ENCODE measurements at places on chromosomes 5 and 9.

DNA sequence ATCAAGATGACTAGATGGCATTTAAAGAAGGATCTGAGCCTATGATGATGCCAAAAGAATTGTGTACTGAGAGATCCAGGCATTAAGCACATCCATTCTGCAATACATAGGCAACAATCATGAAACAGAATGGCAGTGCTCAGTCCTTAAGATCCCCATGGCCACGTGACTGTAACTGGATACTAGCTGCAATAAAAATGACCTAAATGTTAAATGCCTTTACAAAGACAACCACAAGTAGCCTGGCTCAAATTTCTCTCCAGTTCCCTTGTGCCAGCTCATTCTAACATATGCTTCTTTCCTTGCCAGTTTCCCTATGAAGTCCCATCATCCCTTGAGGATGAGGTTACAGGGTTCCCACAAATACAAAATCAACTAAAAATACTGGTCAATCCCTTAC lies 148.3 kb upstream of the GHR start:
- no peak for DNase-seq

GRCh38 chr9:113593682-113594281 lies 130.3 kb downstream of the RGS3 start:
- no peak for DNase-seq

DNA sequence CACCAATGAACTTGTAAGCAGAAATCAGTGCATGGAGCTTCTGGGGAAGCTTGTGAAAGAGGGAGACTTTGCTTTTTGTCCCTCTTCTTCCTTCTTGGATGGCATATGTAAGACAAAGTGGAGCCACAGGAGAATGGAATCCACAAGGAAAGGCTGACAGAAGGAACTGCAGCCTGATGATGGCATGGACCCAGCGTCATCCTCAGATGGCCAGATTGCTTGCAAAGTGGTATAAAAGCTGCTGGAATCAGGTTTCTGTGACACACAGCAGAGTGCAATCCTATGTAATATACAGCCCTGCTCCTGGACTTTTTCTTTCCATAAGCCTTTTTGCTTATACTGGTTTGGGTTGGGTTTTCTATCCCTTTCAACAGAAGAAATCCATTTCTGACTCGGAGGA lies 31.4 kb upstream of the SPARC start:
- no peak for DNase-seq

DNA sequence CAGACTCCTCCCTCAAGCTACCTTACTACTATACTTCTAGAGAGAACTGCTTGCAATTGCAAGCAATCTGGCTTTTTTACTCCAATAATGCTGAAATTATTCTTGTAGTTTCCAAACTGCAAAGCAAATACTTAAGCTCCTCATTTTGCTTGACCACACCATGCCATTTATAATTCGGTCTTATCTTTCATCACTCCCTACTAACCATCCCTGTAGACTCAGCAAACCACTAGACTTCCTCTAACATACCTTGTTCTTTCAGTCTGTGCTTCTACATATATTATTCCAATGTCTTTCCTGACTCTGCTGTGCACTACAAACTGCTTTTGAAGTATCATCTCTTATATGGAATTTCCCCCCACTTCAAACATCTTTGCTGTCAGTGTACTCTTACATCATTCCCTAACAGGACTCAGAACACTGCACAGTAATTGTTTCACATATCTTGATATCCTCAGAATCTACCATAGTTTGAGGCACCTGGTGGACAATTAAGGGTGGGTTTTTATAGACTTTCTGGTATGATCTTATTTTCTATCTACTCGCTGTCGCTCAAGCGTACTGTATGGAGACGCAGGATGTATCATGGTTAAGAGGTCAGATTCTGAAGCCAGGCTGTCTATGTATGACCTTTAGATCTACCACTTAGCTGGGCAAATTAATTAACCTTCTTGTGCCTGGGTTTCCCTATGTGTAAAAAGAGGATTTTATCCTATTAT lies 2.8 kb downstream of the IL6ST start:
- DNase-seq = no peak

DNA sequence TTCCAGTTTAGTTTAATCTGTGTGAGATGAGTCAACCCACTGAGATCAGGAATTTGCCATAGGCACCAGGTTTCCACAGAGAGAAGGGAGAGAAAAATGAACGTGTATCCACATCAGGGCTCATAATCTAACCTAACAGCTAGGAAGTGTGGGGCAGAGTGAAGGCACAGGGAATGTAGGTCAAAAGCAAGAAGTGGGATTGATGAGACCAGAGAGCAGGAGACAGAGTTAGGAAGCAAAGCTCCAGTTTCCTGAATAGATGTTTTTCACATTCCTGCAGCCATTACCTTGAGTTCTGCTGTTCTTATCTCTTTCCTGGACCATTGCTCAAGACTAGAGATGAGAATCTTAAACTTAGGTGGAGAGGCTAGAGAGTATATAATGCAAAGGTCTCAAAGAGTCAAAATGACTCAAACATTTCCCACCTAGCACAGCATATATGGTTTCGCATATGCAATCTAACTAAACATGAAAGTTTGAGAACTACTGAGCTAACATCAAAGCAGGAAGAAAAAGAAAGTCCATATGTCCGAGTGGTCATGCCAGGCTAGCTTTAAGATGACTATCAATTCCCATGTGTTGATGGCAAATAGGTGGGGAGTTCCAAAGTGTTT lies 41.1 kb upstream of the GNAQ start:
- DNase-seq = no peak

- no peak for DNase-seq
Measured at GRCh38 chr9:102047549-102047948, 309.1 kb upstream of the GRIN3A start.

- no peak for DNase-seq
Measured at GRCh38 chr5:128252756-128253155, 169.2 kb downstream of the SLC12A2 start.

DNA sequence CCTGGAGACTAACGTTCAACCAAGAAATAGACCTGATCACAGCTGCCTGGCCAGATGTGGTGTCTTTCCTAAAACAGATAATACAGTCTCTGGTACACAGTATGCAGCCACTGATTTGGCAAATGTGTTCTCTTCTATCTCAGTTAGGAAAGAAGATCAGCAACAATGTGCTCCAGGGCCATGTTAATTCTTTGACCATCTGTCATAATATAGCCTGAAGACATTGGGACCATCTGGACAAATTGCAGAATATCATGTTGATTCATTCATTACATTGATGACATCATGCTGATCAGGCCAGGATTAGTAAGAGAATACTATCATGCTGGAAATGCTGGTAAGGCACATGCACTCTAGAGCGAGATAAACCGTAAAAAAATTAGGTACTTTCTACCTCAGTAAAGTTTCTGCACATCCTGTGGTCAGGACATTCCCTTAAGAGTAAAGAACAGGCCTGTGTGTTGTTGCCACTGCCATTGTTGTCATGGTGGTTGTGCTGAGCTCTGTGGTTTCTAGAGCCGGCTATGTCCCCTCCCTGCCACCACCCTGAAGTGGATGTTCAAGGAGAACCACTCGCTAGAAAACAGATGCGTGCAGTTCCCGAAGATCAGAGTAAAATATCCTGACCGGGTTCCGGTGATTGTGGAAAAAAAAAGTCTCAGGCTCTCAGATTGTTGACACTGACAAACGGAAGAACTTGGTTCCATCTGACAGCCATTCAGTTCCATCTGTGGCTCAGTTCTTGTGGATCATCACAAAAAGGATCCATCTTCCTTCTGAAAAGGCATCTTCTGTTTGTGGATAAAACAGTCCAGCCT lies 6.4 kb upstream of the JMY start:
- no peak for DNase-seq

- no peak for DNase-seq
Measured at GRCh38 chr9:127437497-127438264, 13.5 kb downstream of the ZNF79 start.

DNA sequence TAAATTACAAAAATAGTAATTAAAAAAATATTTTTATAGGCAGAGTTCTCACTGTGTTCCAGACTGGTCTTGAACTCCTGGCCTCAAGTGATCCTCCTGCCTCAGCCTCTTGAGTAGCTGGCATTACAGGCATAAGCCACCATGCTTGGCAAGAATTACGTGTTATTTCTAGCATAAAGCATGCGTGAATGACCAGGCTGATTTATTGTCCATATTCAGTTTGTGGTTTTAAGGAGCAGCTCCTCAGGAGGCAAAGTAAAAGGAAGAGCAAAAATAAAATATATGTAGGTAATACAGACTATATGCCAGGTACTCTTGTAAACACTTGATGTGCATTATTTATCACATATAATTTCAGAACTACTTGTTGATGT lies 7.1 kb upstream of the CD180 start:
- no peak for DNase-seq

DNA sequence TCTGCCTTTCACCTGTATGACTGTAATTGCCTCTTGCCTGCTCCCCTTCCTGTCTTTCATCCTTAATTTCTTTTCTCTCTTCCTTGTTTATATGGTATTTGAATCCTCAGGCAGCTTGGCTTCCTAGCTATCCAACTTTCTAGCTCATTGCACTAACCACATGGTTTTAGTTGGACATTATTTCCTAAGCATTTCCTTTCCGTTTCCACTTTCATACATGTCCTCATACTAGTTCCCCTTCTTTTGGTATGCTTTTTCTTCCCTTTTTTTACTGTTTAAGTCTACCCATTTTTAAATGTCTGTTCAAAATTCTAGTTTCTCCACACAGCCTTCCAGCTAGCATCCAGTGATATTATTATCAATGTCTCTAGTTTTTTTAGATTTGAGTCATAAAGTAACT lies 6.6 kb downstream of the CWC27 start:
- DNase-seq = no peak

- DNase-seq = no peak
Measured at GRCh38 chr5:32143617-32144377, 30.3 kb downstream of the GOLPH3 start.

GRCh38 chr9:16475257-16475656 lies 395.2 kb downstream of the BNC2 start:
- DNase-seq = peak; percentile 25

DNA sequence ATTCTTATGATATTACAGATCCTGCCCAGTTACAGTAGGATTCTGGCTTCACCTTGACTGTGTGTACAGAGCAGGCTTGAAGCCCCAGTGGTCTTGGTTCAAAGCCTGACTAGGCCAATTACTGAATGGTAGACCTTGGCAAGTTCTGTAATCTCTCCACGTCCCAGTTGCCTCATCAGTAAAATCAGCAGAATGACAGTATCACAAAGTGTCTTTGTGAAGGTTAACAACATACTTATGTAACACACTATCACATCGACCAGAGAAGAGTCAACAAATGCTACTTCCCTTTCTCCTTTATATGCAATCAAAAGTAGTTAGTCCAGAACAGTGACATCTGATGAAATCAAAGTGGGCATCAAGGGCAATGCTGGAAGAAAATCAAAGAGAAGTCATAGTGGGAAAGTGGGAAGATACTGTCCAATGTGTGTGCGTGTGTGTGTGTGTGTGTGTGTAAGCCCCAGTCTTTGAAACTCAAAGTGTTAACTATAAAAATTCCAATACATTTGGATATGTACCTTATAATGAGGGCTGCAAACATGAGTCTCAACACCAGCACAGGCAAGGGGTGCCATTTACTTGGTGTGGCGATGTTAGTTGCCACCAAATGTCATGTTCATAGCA lies 93.5 kb upstream of the EGFLAM start:
- DNase-seq = no peak

DNA sequence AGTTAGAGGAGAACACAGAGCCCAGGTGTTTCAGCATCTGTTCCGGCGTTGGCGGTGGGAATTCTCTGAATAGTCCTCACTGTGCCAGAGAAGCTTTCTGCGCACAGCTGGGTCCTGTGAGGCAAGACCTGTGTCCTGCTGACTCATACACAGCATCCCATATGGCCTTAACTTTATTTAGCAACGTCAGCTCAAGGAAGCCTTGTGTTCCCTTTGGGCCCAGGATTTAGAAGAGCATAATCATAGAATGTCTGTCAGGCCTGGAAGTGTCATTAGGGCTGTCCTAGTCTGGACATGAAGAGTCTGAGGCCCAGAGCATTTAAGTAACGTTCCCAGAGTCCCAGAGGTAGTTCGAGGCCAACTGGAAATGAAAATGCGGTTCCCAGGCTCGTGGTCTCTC lies 188.6 kb upstream of the DMRT1 start:
- DNase-seq = no peak

GRCh38 chr9:88628114-88628513 lies 93.1 kb downstream of the NXNL2 start:
- no peak for DNase-seq

DNA sequence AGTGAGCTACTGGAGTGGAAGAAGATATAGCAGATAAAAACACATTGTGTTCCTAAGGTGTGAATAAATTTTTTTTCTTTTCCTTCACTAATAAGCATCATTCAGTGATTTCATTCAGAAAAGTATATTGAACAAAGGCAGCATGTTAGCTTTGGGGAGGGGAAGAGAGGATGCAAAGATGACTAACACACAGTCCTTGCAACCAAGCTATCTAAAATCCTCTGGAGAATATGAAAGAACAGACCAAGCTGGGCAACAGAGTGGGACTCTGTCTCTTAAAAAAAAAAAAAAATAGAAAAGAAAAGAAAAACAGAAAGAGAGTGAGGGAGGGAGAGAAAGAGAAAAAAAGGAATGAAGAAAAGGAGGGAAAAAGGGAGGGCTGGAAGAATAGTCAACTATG lies 22.3 kb upstream of the OMD start:
- no peak for DNase-seq

DNA sequence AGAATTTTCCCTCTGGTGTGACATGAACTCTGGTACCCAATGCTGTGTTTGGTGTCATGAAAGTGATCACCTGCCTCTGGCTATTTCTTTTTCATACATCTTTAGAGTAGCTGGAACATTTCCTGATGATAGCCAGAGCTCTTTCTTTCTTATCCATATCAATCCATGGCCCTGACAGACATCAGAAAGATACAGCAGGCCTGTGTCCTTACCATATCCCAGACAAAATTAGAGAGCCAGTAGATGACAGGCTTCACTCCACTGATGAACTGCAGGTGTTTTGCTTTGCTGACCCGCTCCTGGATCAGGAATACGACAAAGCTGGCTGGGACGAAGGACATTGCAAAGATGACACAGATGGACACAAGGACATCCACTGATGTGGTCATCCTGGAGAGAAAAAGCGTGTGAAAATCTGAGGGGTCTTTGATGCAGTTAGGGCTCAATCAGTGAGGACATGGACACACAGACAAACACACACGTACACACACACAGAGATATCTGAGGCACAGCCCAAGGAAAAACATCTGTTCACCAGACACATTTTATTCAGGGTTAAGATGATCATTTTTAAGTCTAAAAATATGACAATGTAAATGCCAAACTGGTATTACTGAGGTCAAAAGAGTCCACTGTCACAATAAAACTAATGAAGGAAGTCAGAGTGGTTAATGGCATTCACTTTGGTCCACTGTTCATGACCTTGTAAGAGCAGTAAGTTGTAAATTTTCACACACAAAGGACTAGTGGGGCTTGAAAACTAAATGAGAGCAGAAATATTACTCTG lies 34.5 kb downstream of the NIPSNAP3B start:
- no peak for DNase-seq

Data from NCI-H1092 (cell line).